HCT116 (cell line): ENCODE measurements at places on chromosomes 3 and 15.
A peak's percentile ranks its signal among the peaks of the same experiment; 100 is the strongest.

- no peak for DNase-seq
Measured at GRCh38 chr3:101466465-101467309, 46.3 kb downstream of the SENP7 start.

GRCh38 chr3:171323938-171324536 lies 136.2 kb downstream of the TNIK start:
- no peak for DNase-seq

- no peak for DNase-seq
Measured at GRCh38 chr3:111690242-111690641, 95.1 kb upstream of the ZBED2 start.

GRCh38 chr15:100570735-100571313 lies 31.2 kb downstream of the LINS1 start:
- no peak for DNase-seq

DNA sequence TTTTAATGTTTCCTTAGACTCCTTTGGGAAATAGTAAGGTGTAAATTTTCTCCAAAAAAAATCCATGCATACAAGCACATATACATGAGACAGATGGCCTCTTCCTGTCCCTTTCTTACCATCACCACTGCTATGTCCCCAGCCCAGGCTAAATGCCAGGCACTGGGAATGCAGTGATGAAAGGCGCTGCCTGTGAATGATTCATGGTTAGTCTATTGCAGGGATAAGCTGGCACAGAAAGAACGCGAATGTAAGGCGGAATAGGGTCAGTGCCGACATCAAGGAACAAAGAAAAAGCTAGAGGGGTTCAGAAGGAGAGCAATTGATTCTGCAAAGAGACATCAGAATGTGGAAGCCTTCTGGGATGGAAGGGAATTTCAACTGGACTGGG lies 36.2 kb upstream of the CFAP161 start:
- no peak for DNase-seq

DNA sequence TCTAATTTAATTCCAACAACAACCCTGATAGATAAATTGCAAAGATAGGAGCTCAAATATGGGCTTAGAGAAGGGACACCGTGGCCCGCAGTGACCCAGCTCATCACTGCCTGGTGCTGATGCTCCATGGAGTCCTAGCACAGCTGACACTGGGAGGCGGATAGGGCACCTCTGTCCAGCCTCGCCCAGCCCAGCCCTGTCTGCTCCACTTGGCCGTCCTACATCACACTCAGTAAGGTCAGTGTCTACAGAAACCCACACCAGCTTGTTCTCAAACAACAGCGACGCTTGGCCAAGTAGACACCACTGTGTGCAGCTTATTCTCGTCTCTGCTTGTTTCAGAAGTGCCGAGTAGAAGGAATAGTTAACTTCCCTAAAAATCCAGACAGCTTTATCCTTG lies 33.9 kb downstream of the GABRB3 start:
- DNase-seq = no peak

DNA sequence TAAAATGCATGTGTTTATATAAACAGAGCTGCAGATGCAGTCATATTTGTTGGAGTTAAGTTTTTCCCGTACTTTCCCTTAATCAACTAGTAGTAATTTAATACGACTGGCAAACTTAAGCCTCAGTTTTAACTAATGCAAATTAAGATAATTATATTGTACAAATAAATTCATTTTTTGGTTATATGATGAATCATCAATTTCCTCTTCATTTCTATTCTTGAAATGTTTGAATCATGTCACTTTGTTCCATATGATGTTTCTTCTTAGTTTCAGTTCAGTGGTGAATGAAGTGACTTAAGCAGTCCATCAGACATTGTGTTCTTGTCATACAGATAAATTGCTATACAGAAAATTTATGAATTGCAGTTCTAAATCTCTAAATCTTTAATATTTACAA lies 1361.2 kb upstream of the EPHA6 start:
- DNase-seq = no peak

DNA sequence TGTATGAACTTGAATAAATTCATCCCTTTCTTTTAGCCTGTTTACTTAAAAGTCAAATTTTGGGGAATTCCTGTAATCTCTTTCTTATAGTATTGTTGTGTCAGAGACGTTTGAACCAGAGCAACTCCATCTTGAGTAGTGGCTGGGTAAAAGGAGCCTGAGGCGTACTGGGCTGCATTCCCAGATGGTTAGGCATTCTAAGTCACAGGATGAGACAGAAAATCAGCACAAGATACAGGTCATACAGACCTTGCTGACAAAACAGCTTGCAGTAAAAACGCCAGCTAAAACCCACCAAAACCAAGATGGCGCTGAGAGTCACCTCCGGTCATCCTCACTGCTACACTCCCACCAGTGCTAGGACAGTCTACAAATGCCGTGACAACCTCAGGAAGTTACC lies 94.5 kb downstream of the P3H2 start:
- no peak for DNase-seq

- peak; percentile 12 for DNase-seq
Measured at GRCh38 chr15:66252685-66253417, 699 bp downstream of the MEGF11 start.

- no peak for DNase-seq
Measured at GRCh38 chr15:29312387-29312786, 42.8 kb upstream of the NSMCE3 start.

DNA sequence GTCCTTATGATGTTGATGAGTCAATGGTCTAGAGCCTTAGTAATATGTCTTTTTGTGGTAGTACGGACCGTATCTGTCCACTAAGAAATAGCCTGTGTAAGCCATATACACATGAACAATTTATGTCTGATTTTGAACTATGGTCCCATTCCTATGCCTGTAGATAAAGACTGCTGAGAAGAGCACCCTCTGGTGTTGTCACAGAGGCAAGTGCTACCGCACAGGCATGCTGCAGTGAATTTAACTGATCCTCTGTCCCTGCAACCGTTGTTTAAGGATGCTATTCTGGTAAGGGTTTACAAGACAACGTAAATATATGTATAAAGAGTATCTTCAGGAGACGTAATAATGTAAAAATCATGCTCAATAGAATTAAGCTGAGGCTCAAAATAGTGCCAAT lies 170.7 kb downstream of the UBE3A start:
- no peak for DNase-seq

GRCh38 chr3:152376351-152377183 lies 107.8 kb downstream of the MBNL1 start:
- no peak for DNase-seq

DNA sequence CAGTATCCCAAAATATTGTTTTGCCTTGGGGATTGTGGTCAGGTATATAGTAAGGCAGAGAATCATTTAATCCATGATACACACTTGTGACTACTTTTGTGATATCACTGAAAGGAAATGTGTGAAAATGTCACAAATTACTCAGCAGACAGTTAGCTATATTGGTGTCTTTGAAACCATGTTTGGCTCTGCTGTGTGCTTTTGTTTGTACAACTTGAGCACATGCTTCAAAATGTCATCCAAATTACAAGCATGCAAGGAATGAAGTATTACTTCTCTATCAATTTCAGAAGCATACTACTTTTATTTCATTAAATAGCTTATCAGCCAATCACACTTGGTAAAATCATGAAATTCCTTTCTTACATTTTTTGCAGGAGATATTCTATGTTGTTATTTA lies 619.0 kb upstream of the AGTR1 start:
- no peak for DNase-seq

DNA sequence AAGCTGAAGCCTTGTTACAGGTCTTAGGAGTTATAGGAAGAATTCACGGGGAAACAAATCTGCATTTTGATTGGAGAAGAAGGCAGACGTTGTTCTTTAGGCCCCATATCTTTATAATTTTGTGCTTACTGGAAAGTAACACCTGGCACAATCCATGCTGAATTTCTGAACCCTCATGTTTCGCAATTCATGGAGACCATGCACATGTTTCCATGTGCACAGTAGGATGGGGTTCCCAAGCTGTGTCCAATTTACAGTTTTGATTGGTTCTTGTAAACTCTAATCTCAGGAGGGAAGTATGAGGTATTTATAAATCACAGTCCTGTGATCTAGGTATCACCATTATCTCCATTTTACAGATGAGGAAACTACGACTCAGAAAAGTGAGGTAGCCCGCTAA lies 7.8 kb upstream of the SCAANT1 start:
- DNase-seq = no peak

- DNase-seq = no peak
Measured at GRCh38 chr3:15331606-15332404, 581 bp downstream of the SH3BP5 start.

DNA sequence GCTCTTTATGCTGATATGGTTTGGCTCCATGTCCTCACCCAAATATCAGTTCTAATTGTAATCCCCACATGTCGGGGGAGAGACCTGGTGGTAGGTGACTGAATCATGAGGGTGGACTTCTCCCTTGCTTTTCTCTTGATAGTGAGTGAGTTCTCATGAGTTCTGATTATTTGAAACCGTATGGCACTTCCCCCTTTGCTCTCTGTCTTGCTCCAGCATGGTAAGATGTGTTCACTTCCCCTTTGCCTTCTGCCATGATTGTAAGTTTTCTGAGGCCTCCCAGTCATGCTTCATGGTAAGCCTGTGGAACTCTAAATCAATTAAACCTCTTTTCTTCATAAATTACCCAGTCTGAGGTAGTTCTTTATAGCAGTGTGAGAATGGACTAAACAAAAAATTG lies 107.6 kb downstream of the IMPG2 start:
- DNase-seq = no peak

- no peak for DNase-seq
Measured at GRCh38 chr15:48066456-48066855, 54.3 kb upstream of the SLC24A5 start.

DNA sequence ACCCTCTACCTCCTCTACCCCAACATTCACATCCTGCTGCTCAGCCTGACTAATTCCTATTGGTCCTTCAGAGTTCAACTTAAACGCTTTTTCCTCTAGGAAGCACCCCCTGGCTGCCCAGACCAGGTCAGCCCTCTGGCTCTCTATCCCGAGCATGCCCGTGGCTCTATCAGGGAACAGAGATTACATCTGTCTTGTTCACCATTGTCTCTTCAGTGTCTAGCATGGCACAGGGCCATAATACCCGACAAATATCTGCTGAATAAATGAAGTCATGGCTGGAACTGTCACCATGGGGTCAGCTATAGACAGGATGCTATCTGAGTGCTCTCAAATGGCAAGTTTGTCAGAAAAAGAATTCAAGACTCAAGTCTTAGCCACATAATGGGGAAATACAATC lies 296.9 kb upstream of the CHRNA7 start:
- no peak for DNase-seq

- no peak for DNase-seq
Measured at GRCh38 chr3:179263134-179263533, 12.2 kb upstream of the KCNMB3 start.

GRCh38 chr3:47782446-47783308 lies 984 bp upstream of the SMARCC1 start:
- DNase-seq = no peak

- DNase-seq = peak; percentile 42
Measured at GRCh38 chr15:33086500-33087121, 107.9 kb downstream of the FMN1 start.

DNA sequence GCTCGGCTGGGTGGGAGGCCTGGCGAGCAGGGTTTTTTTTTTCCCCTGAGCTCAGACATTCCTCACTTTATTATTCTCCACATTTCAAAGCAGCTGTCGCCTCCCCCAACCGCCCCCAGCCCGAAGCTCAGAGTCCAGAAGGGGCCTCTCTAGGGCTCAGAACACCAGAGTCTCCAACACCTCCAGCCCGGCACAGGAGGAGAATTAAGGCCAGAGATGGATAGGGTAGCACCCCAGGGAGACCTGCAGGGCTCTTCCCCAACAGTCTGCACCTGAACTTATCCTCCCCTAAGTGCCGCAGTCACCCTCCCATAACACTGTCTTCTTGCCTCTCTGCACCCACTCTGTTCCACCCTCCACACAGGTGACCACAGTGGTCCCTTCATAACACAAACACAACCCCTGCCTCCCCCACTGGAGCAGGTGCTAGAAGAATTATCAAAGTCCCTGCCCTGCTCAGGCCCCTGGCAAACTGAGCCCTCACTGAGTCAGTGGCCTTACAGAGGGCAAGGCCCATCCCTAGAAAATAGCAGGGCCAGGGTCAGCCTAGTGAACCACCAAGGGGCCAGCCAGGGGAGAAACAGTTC lies 14.1 kb downstream of the MYL3 start:
- DNase-seq = no peak

- DNase-seq = no peak
Measured at GRCh38 chr3:141529256-141529655, 42.4 kb downstream of the RASA2 start.

- no peak for DNase-seq
Measured at GRCh38 chr3:119825820-119826219, 43.9 kb downstream of the NR1I2 start.

DNA sequence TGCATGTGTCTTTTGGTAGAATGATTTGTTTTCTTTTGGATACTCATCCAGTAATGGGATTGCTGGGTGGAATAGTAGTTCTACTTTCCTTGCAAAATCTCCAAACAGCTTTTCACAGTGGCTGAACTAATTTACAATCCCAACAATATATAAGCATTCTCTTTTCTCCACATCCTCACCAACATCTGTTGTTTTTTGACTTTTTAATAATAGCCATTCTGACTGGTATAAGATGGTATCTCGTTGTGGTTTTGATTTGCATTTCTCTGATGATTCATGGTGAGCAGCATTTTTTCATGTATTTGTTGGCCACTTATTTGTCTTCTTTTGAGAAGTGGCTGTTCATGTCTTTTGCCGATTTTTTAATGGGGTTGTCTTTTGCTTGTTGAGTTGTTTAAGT lies 55.8 kb downstream of the ST8SIA2 start:
- no peak for DNase-seq

DNA sequence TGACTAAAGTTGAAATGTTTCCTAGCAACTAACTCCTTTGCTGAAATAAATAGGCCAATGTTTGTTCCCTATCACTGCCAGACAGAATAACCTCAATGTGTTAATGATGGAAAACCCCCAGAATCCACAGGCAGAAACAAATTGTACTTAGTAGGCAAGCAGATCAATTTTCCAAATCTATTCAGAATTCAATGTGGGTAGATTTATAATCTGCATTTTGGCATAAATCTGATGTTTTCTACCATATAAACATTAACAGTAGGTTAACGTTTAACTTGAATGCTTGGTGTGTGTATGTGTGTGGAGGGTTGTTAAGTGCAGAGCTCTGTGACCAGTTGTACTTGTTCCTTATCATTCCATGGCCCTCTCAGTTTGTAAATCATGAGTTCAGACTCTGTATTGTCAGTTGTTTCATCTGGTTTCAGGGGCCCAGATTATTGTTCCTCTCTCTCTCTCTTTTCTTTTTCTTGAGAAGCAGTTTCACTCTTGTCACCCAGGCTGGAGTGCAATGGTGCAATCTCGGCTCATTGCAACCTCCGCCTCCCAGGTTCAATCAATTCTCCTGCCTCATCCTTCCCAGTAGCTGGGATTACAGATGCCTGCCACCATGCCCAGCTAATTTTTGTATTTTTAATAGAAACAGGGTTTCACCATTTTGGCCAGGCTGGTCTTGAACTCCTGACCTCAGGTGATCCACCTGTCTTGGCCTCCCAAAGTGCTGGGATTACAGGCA lies 32.8 kb downstream of the PLSCR1 start:
- no peak for DNase-seq
